T1000 (cell line): ENCODE measurements at places on chromosomes 5 and 9.

- no peak for DNase-seq
Observed at GRCh38 chr5:158899792-158900191, 199.9 kb downstream of the EBF1 start.

GRCh38 chr9:84296146-84296843 lies 44.3 kb downstream of the SLC28A3 start:
- DNase-seq = no peak

- no peak for DNase-seq
Observed at GRCh38 chr5:158920736-158921135, 179.0 kb downstream of the EBF1 start.

DNA sequence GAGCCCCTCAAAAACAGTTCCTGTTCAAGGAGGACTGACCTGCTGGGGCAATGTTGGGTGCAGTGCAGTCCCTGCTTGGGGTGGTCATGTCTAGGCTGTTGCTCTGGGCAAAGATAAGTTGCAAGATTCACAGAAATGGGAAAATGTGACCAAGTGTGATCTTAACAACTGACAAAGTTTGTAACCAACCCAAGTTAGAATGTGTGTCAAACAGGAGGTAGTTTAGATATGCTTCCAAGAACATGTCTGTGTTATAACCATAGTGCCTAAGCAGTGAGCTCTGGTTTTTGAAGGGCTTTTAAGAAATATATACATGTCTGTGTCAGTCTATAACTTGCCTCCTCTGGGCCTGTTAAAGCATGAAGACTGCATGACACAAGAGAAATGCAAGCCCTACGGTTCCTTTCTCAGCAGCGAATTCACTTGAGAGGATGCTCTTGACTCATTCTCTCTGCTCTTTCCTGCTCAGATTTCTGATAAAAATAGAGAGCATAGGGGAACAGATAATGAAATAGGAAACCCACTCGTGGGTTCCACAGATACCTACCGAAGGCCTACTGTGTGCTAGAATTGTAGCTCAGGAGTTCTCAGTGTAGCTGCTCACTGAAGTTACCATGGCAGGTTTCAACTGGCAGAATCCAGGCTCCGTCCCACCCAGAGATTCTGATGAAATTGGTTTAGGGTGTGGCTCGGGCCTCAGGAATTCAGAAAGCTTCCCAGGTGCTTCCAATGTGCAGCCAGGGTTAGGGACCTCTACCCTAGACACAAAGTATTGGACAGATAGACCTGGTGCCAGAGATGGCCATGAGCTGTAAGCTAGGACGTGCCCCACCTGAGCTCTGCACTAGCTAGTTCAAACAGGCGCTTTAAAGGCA lies 52.4 kb downstream of the ARHGEF37 start:
- DNase-seq = no peak

DNA sequence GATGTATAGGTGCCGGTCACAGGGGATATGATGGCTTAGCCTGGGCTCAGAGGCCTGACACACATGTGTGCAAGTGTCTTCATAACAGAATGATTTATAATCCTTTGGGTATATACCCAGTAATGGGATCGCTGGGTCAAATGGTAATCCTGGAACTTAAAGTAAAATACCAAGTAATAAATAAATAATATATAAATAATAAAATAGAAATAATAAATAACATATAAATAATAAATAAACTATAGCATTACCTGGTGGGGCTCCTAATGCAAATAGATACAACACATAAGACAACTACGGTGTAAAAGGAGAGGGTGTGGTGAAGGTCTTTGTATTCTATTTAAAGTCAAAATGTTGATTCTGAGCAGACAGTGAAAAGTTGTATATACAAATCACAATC lies 68.5 kb upstream of the GFPT2 start:
- no peak for DNase-seq

- no peak for DNase-seq
Observed at GRCh38 chr5:54385994-54386393, 69.5 kb upstream of the HSPB3 start.

DNA sequence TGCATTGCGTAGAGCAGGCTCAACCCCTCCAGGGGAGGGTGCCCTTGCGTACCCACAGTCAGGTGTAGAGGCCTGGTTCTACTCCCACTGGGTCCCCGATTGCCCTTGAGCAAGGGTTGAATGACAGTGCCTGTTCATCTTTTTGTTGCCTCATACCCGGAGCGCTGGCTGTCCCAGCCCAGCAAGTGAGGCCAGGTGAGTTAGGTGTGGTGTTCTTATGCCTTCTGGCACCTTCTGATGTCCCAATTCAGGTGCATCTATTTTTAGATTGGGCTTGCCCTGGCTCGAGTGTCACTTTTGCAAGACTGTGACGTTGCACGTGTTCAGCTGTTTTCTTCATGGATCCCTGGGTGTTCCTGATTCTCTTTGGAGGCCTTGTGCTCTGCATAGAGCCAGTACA lies 257.8 kb downstream of the GOLPH3 start:
- DNase-seq = no peak

DNA sequence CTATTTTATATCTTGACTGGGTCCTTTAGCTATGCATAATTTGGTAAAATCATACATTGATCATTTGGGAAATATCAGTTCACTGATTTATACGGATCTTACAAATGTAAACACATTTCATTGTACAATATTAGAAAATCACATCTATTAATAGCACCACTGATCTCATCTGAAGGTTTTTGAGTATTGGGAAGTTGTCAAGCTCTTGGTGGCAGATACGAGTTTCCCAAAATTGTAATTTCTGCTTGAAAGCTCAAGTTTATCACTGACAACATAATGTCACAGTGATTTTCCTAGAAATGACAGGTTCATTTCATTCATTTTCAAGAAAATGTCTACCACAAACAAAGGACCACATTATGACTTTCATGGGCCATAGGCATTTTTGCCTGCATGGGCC lies 3.0 kb upstream of the MACROH2A1 start:
- DNase-seq = no peak

- DNase-seq = no peak
Observed at GRCh38 chr5:144267961-144268513, 97.4 kb downstream of the KCTD16 start.

DNA sequence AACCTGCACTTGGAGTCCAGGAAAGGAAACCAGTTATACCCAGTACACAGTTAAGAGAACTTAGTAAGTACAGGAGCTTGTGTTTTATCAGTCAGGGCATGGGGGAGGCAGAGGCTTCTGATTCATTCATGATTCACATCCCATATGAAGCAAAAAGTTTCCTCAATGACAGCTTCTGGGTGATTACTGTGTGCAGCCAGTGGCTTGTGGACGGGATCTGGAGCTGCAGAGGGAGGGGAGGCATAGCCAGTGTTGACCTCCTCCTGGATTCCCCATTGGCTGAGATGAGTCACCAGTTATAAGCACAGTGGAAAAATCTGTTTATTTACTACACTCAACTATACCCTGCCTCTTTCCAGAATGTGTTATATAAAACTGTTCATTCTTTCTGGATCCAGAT lies 17.7 kb downstream of the IL31RA start:
- peak; percentile 81 for DNase-seq
